ENCODE measurements at places on chromosomes 4 and X. TPM values are rescaled to one million over a fixed set of nuclear protein-coding genes. Genes with fewer than 3 reads are reported as not detected.

Gene CLDN22
- not detected for total RNA-seq

Gene AMOT
- total RNA-seq: 2.3 TPM

Gene CPZ
- not detected for total RNA-seq

Gene BEX4
- 24.6 TPM for total RNA-seq

Gene CC2D2A
- total RNA-seq: not detected

Gene TLR10
- 0.26 TPM for total RNA-seq

Gene F9
- total RNA-seq: not detected

Gene SULT1E1
- total RNA-seq: not detected

Gene PHKA1
- 9.7 TPM for total RNA-seq

Gene HPGDS
- total RNA-seq: not detected

Gene ZNF81
- 7.8 TPM for total RNA-seq

DNA sequence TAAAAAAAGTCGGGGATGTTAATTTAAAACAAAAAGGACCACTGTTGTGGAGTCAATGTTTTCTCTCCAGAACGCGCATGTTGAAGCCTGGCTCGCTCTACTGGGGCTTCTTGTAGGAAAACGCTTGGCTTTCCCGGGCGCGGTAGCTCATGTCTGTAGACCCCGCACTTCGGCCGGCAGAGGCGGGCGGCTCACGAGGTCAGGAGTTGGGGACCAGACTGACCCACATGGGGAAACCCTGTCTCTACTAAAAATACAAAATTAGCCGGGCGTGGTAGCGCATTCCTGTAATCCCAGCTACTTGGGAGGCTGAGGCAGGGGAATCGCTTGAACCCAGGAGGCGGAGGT, 15.6 kb downstream of the NELFA start:
- H3K27me3 ChIP-seq: no peaks in the 10 kb centered on the region
- H3K27ac ChIP-seq: no peak overlapping the region
- no peak for DNase-seq
- peaks cover 8% of the 10 kb centered on the region for H3K4me1 ChIP-seq
- no peak overlapping the region for H3K4me3 ChIP-seq

- H3K36me3 ChIP-seq: no peaks in the 10 kb centered on the region
- no peak for DNase-seq
- H3K4me3 ChIP-seq: no peak overlapping the region
- H3K27me3 ChIP-seq: no peaks in the 10 kb centered on the region
Measured at GRCh38 chr4:177632481-177632880, 190.2 kb upstream of the AGA start.

DNA sequence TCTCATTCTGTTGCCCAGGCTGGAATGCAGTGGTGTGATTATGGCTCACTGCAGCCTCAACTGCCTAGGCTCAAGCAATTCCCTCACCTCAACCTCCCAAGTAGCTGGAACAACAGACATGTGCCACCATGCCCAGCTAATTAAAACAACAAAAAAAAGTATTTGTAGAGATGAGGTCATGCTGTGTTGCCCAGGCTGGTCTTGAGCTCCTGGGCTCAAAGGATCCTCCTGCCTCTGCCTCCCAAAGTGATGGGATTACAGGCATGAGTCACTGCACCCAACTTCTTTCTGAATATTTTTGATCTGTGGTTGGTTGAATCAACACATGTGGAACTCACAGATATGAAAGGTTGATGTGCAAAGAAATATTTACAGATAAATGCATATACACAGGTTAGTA, 18.5 kb upstream of the SEPTIN11 start:
- no peaks in the 10 kb centered on the region for H3K27me3 ChIP-seq
- no peak overlapping the region for H3K27ac ChIP-seq
- no peak overlapping the region for H3K4me3 ChIP-seq
- no peaks in the 10 kb centered on the region for H3K4me1 ChIP-seq
- no peaks in the 10 kb centered on the region for H3K36me3 ChIP-seq

- no peak overlapping the region for H3K27ac ChIP-seq
- no peak overlapping the region for H3K4me3 ChIP-seq
- H3K4me1 ChIP-seq: no peaks in the 10 kb centered on the region
- no peak for DNase-seq
Measured at GRCh38 chr4:102696758-102697157, 64.0 kb downstream of the MANBA start.

GRCh38 chr4:169571435-169571834, 40.9 kb downstream of the NEK1 start:
- H3K27me3 ChIP-seq: no peaks in the 10 kb centered on the region
- H3K4me3 ChIP-seq: no peak overlapping the region
- H3K36me3 ChIP-seq: peaks cover 24% of the 10 kb centered on the region
- no peak overlapping the region for H3K27ac ChIP-seq

DNA sequence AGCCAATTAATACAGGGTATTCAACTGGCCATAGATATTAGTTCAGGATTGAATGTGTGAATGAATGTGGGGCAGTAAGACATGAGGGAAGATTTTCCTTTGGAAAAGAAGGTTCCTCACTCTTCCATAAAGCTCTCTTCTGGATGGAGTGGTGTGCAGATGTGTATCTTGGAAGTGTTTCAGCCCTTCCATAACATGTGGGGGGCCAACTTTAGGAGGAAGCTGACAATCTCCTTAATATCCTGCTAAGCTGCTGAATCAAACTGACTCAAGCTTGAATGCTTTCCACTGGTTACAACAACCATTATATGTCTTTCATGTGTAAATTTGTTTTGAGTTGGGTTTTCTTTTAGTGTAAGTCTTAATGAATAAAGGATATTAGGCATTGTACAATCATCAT, 40.3 kb downstream of the FANCB start:
- no peak overlapping the region for H3K4me3 ChIP-seq
- H3K27ac ChIP-seq: no peak overlapping the region
- H3K36me3 ChIP-seq: peaks cover 38% of the 10 kb centered on the region
- H3K27me3 ChIP-seq: no peaks in the 10 kb centered on the region

GRCh38 chr4:105527081-105527480, 25.3 kb upstream of the ARHGEF38 start:
- H3K4me1 ChIP-seq: no peaks in the 10 kb centered on the region
- no peak for DNase-seq
- H3K4me3 ChIP-seq: no peak overlapping the region

DNA sequence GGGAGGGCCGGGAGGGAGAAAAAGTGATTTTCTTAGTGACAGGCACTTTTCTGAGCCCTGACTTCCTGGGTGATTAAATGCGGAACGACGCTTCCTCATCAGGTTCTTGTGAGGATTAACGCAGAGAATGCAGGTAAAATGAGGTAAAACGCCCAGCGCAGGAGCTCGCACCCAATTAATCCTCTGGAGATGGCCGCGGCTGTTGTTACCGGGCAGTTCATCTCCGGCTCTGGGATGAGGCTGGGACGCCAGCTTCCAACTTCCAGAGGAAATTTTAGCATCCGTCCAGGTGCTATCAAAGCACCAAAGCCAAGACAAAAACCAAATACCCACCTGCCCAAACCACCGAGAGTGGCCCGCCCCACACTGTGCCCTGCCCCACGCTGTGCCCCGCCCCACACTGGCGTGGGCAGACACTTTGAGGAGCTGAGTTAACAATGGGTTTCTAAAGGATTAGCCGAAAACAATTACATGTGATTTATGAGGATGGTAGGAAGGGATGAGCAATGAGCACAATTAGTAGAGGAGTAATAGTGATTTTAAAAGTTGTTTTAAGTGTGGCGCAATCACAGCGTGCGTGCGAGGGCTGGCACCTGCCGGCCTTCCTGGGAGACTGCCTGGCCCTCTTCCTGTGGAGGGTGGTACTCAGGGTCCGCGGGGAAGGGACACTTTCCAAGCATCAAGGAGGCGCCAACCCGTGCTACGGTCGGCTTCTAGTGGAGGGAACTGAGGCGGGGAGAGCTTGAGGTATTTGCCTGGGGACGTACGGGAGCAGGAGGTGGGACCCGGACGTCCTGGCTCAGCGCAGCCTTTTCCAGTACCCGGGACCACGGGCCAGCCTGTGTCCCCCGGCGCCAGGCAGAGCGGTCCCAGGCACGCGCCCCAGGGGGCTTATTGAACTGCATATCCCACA, 41.6 kb upstream of the ADRA2C start:
- no peak overlapping the region for H3K27ac ChIP-seq
- H3K4me3 ChIP-seq: no peak overlapping the region
- H3K27me3 ChIP-seq: peaks cover 30% of the 10 kb centered on the region

DNA sequence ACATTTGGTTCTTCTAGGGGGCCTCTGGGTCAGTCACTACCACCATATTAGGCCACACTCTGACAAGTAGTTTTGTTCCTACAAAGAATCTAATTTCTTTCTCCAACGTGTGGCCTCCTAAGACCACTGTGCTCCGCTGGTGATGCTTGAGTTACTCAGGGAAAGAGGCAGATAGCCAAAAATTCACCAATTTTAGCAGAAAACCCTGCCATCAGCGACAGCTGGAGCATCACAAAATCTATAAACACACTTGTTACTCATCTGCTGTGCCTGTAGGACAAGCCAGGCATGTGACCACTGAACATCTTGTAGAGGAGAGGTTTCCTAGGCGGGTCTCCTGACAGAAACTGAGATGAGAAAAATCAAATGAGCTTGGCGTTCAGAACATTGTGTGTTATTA, 105.4 kb downstream of the SYNPO2 start:
- H3K27ac ChIP-seq: no peak overlapping the region
- no peaks in the 10 kb centered on the region for H3K4me1 ChIP-seq
- DNase-seq: no peak
- H3K27me3 ChIP-seq: peaks cover 6% of the 10 kb centered on the region
- no peaks in the 10 kb centered on the region for H3K36me3 ChIP-seq

DNA sequence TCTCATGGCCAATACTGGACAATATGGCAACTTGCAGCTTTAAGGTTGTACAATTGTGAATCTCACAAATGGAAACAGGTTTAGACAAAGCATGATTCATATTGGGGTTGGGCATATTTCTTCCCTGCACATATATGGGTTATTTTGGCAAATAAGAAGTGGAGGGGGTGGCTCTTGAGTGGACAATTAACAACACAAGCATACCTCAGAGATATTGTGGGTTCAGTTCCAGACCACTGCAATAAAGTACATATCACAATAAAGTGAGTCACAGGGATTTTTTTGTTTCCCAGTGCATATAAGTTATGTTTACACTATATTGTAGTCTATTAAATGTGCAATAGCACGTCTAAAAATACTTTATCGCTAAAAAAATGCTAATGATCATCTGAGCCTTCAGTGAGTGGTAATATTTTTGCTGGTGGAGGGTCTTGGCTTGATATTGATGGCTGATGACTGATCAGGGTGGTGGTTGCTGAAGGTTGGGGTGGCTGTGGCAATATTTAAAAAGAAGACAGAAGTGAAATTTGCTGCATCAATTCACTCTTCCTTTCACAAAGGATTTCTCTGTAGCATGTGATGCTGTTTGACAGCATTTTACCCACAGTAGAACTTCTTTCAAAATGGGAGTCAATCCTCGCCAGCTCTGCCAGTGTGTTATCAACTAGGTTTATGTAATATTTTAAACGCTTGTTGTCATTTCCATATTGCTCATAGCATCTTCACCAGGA, 50.5 kb upstream of the OGT start:
- no peak for DNase-seq
- H3K27me3 ChIP-seq: no peaks in the 10 kb centered on the region
- H3K27ac ChIP-seq: no peak overlapping the region
- H3K4me1 ChIP-seq: no peaks in the 10 kb centered on the region
- peaks cover 10% of the 10 kb centered on the region for H3K36me3 ChIP-seq
- H3K4me3 ChIP-seq: no peak overlapping the region

GRCh38 chr4:140095694-140096482, 58.1 kb downstream of the MAML3 start:
- H3K4me3 ChIP-seq: peak overlapping the region; percentile 80
- H3K27me3 ChIP-seq: no peaks in the 10 kb centered on the region
- H3K27ac ChIP-seq: peak overlapping the region; percentile 96

- peaks cover 15% of the 10 kb centered on the region for H3K4me1 ChIP-seq
- H3K4me3 ChIP-seq: no peak overlapping the region
Measured at GRCh38 chr4:2673157-2673556, 83.0 kb downstream of the TNIP2 start.

GRCh38 chr4:53552711-53553110, 38.6 kb downstream of the LNX1 start:
- H3K4me3 ChIP-seq: no peak overlapping the region
- H3K36me3 ChIP-seq: no peaks in the 10 kb centered on the region
- H3K27ac ChIP-seq: no peak overlapping the region
- no peaks in the 10 kb centered on the region for H3K4me1 ChIP-seq

DNA sequence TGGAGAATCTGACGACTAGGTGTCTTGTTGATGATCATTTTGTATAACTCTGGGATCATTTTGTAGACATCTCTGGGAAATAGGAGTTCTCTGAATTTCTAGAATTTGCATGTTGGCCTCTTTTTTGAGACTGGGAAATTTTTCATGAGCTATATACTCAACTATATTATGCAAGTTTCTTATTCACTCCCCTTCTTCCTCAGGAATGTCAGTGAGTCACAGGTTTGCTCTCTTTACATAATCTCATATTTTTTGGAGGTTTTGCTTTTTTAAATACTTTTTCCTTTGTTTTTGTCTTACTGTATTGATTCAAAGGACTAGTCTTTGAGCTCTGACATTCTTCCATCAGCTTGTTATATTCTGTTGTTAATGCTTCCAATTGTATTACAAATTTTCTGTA, 1324.2 kb downstream of the TECRL start:
- H3K4me3 ChIP-seq: no peak overlapping the region
- no peaks in the 10 kb centered on the region for H3K27me3 ChIP-seq
- H3K36me3 ChIP-seq: no peaks in the 10 kb centered on the region
- H3K27ac ChIP-seq: no peak overlapping the region
- DNase-seq: no peak

- no peaks in the 10 kb centered on the region for H3K36me3 ChIP-seq
- H3K4me1 ChIP-seq: no peaks in the 10 kb centered on the region
- H3K27me3 ChIP-seq: peaks cover 3% of the 10 kb centered on the region
- no peak overlapping the region for H3K27ac ChIP-seq
Measured at GRCh38 chr4:188002323-188002722, 6.8 kb downstream of the ZFP42 start.

Measured in activated naive CD8-positive, alpha-beta T cell treated with anti-CD3 and anti-CD28 coated beads for 36 hours (primary cell).